ENCODE measurements at places on chromosomes 13 and 19.

- no peak for DNase-seq
These were observed 22.0 kb downstream of the MISP start for GRCh38 chr19:772730-773436.

- DNase-seq: no peak
These were observed 379 bp upstream of the ZNF470 start for GRCh38 chr19:56566904-56567273.

DNA sequence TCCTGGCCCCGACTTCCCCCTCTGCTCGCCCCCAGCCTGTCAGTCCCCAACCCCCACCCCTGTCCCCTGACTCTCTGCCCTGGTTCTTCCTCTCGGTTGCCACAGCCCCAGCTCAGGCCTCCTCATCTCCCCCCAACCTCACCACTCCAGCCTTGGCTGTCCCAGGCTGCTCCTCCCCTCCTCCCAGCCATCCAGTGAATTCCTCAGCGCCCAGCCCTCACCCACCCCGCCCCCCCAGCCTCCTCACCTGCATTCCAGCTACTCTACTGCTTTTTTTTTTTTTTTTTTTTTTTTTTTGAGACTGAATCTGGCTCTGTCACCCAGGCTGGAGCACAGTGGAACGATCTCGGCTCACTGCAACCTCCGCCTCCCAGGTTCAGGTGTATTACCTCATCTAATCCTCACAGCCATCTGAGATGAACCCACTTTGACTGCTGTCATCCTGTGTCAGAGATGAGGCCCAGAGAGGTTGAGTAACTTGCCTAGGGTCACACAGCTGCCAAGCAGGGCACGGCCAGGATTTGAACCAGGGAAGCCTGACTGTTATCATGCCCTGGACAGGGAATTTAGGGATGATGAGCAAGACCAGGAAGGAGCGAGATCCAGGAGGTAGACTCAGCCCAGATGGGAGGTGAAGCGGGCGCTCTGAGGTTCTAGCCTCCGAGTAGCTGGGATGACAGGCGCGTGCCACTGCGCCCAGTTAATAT is 2.6 kb downstream of the SULT2B1 start:
- no peak for DNase-seq

DNA sequence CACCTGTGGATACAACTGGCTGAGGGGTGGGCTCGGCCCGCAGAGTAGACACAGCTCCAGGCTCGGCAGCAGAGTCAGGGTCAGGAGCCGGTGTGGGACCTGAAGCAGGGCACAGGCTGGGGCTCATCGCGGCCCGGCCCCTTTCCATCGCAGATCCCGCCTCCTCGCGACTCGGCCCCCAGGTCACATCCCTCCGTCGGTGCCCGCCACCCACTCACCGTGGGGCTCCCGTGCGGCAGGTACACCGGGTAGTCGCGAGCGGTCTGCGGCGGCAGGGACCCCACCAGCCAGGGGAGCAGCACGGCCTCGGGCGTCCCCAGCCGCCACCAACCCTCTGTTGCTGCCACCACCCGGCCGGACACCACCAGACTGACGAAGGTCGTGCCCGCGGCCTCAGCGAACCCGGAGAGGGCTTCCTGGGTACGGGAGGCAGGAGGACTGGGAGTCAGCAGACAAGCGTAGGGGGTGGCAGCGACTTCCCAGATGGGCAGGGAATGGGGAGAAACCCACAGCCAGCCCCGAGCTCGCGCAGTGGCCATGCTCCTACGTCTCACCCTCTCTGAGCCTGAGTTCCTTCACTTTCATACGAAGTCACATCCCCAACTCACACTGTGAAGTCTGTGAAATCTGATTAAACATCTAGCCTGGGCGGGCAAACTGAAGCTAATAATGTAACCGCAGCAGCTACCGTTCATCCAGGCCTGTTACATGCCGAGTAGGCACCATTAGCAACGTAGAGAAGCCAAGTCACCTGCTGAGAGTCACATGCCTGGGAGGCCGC is 3.7 kb downstream of the FUZ start:
- peak; percentile 70 for DNase-seq

GRCh38 chr19:18730885-18731513 is 47.5 kb downstream of the CRTC1 start:
- DNase-seq: no peak

DNA sequence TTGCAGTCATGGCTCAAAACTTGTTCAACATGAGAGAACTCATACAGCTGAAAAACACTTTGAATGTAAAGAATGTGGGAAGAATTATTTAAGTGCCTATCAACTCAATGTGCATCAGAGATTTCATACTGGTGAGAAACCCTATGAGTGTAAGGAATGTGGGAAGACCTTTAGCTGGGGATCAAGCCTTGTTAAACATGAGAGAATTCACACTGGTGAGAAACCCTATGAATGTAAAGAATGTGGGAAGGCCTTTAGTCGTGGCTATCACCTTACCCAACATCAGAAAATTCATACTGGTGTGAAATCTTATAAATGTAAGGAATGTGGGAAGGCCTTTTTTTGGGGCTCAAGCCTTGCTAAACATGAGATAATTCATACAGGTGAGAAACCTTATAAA is 20.1 kb downstream of the ZNF283 start:
- DNase-seq: no peak

- no peak for DNase-seq
These were observed 389.2 kb downstream of the NDFIP2 start for GRCh38 chr13:79870123-79870522.

GRCh38 chr13:112835344-112835743 is 133.7 kb upstream of the MCF2L start:
- no peak for DNase-seq

GRCh38 chr19:55585658-55586339 is 5.2 kb upstream of the ZNF579 start:
- DNase-seq: peak; percentile 46

GRCh38 chr13:72726726-72727416 is 558 bp downstream of the MZT1 start:
- DNase-seq: peak; percentile 37

DNA sequence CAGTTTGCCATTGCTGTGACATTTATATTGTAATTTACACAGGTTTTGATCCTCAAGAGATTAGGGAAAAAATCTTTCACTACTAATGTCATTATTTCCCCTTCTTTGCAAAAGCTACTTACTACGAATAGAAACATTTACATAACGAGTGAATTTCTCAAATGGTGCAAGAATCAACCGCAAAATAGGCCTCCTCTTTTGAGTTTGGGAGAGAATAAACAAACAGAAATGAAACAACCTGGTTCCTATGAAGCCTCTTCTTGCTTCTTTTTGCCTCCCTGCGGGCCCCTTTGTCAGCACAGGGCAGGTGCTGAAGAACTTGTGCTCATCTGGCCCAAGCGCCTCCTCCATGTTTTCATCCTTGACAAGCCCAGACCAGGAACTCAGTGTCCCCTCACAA is 10.1 kb upstream of the GJA3 start:
- DNase-seq: no peak

- DNase-seq: peak; percentile 63
These were observed 182.0 kb upstream of the SERP2 start for GRCh38 chr13:44191504-44192171.

DNA sequence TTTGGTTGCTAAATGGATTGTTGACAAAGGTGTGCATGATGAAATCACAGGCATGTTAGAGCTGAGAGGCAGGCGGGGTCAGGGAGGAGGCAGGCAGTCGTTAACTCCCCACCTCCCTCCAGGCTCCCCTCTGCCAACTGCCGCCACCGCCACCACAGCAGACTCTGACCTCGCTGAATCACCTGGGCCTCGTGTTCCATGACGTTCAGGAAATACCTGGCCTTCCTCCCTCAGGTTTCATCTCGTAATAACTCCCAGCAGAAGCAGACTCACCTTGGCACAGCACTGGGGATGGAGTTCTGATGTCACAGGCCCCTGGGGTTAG is 198.5 kb downstream of the KATNAL1 start:
- no peak for DNase-seq

DNA sequence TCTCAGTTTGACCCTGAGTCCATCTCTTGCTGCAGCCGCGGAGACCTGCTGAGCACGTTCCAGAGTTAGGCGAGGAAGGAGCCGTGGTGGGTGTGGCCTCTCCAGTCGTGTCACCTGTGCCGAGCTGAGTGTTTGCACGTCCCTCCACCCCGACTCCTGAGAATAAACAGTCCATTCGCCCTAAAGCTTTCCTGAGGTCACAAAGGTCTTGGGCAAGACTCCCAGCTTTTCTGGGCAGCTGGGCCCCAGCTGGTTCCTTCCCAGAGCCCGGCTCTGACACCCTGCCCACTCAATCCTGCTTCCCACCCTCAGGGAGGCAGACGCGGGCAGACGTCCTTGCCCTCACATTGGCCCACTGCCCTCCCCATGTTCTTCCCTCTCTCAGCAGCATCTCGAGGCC is 142.2 kb downstream of the KCTD15 start:
- DNase-seq: no peak

DNA sequence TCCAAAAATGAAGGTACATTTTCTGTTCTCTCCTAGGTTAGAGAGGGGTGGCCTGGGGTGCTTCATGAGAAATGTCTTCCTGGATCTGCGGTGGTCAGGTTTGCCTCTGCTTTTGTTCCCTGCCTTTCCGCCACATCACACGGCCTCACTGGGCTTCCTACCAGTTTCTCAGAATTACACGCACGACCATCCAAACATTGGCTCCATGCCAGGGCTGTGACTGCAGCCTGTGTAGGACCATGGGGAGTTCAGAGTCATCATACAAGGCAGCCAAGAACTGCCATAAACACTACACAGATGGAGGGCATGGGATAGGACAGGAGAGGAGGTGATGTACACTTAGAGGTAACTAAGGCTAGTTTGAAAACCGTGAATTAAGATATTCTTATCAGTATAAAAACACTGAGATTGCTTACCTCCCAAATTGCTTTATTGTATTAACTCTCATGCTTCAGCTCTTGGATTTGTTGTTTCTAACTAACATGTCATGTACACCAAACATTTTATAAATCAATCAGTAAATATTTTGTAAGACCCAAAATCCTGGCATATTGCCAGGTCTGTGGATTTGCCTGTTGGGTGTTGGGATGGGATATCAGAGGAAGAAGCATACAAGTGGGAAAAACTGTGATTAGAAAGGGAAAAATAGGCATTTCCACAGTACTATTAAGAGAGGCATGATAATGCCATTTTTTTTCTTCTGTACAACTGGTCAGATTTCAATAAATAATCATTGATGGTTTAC is 45.2 kb downstream of the CDADC1 start:
- DNase-seq: no peak

GRCh38 chr13:75258159-75258782 is 223.7 kb downstream of the TBC1D4 start:
- peak; percentile 47 for DNase-seq

GRCh38 chr13:75704927-75705288 is 68.8 kb downstream of the LMO7 start:
- no peak for DNase-seq

- no peak for DNase-seq
These were observed 99.3 kb upstream of the SOX1 start for GRCh38 chr13:111967572-111968201.

DNA sequence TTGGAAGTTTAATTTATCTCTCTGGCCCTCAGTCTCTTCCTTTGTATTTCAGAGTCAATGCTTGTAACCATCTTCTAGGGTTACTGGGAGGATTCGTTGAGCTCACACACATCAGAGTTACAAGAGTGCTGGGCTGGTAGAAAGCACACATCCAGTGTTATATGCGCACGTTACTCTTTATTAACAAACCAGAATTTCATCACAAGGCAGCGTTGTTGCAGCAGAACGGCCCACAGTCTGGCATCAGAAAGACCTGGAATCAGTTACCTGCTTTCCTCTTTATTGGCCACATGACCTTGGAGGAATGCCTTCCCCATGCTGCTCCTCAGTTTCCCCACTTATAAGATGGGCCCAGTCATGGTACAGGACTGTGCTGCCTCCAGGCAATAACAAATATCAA is 3.9 kb downstream of the ZNF865 start:
- DNase-seq: no peak

DNA sequence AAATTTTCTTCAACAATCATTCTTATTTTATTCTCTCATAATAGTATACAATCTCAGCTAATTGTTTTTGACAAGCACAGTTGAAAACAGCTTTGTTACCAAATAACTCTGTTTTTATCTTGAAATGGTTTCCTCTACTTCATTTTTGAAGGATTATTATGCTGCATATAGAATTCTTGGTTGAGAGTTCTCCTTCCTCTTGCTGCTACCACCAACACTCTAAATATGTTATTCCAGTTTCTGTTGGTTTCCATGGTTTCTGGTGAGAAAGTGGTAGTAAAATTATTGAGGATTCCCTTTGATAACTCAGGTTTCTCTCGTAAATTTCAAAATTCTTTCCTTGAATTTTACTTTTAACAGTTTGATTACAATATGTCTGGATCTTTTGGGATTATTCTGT is 1725.9 kb downstream of the PCDH9 start:
- no peak for DNase-seq

DNA sequence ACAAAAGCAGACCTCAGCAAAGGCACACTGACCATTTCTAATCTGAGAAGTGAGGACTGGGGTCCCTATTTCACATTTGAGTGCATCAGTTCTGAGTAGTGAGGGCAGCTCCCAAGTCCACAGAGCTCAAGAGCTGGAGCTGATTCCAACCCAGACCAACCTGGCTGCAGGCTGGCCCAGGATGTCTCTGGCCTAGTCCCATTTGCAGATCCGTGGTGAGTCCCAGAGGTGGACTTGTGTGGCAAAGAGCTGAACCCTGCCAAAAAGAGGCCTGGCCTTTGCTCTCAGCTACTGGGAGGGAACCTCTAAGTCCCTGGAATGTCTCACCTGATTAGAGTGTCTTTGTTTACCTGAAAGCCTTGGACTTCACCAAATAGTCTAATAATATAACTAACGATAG is 14.6 kb downstream of the SIGLEC7 start:
- no peak for DNase-seq

DNA sequence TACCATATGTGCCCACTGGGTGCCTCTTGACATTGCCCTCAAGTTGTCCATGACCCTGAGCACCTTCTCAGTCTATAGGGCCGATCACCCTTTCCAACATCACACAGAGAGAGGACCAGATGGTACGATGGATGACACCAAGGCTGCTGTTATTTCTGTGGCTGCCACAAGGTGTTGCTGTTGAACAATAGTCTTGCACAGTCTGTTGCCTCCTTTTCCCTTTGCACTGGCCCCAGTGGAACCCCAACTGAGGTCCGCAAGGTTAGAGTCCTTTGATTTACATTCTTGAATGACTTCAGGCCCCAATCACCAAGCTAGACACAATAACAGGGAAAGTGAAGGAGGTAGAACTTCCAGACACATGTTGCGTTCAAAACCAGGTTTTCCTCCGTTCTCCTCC is 52.0 kb downstream of the TINCR start:
- no peak for DNase-seq

GRCh38 chr19:56221851-56222250 is 19.8 kb downstream of the ZSCAN5C start:
- DNase-seq: no peak

DNA sequence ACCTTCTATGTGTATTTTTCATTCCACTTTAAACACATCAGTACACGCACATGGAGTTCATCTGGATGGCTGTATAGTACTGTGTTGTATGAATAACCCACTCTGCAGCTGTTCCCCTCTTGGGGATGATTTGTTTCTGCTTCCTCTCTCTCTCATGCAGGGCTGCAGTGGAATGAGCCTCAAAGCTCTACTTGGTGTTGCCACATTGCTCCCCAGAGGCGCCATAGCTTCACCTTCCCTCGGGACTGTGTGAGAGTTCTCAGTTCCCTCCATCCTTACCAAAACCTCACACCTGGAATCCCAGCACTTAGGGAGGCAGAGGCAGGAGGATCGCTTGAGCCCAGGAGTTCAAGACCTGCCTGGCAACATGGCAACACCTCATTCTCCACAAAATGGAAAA is 28.4 kb upstream of the GPR183 start:
- DNase-seq: no peak

- DNase-seq: no peak
These were observed 50.4 kb upstream of the CYP4F8 start for GRCh38 chr19:15564534-15565168.

GRCh38 chr19:16141043-16141442 is 2.4 kb upstream of the HSH2D start:
- no peak for DNase-seq

GRCh38 chr19:2578901-2579677 is 103.2 kb downstream of the GADD45B start:
- DNase-seq: peak; percentile 74

All from CD4-positive, alpha-beta T cell treated with Interleukin-17A for 1 hour (primary cell).